Spleen (tissue), 13 donors: ENCODE measurements at places on chromosomes 13 and 19. TPM values are rescaled to one million over a fixed set of nuclear protein-coding genes. Genes with fewer than 3 reads are reported as not detected.

GRCh38 chr13:48585456-48585840 lies 52.6 kb upstream of the RCBTB2 start:
- H3K4me1 ChIP-seq = peaks cover 17% of the 10 kb centered on the region
- no peaks in the 10 kb centered on the region for H3K36me3 ChIP-seq
- DNase-seq = no peak
- no peak overlapping the region for H3K4me3 ChIP-seq
- H3K27me3 ChIP-seq = no peaks in the 10 kb centered on the region

- H3K36me3 ChIP-seq = no peaks in the 10 kb centered on the region
- H3K4me3 ChIP-seq = no peak overlapping the region
- H3K27ac ChIP-seq = no peak overlapping the region
- no peaks in the 10 kb centered on the region for H3K27me3 ChIP-seq
- H3K4me1 ChIP-seq = no peaks in the 10 kb centered on the region
- no peak for DNase-seq
These were observed 2506.4 kb downstream of the PCDH9 start for GRCh38 chr13:64723724-64724123.

- no peak for DNase-seq
- H3K4me1 ChIP-seq = peaks cover 44% of the 10 kb centered on the region
- peaks cover 62% of the 10 kb centered on the region for H3K36me3 ChIP-seq
- no peaks in the 10 kb centered on the region for H3K27me3 ChIP-seq
- H3K4me3 ChIP-seq = peak overlapping the region; percentile 92
- H3K27ac ChIP-seq = peak overlapping the region; percentile 95
These were observed 471 bp upstream of the ERVK3-1 start for GRCh38 chr19:58304748-58305064.

GRCh38 chr13:51861723-51862300 lies at the start of gene CCDC70:
Gene CCDC70 (plus strand): TSS chr13:51861969. CDS start chr13:51865412, 3,443 bp downstream.
- no peaks in the 10 kb centered on the region for H3K27me3 ChIP-seq
- H3K36me3 ChIP-seq = no peaks in the 10 kb centered on the region
- no peak within 1 kb of the TSS for H3K4me3 ChIP-seq
- H3K4me1 ChIP-seq = no peaks in the 10 kb centered on the region
- no peak within 1 kb of the TSS for H3K27ac ChIP-seq

- DNase-seq = no peak
- H3K27me3 ChIP-seq = no peaks in the 10 kb centered on the region
- peak overlapping the region; percentile 73 for H3K4me3 ChIP-seq
- peak overlapping the region; percentile 92 for H3K27ac ChIP-seq
These were observed 615 bp upstream of the PSMC4 start for GRCh38 chr19:39970425-39970674.

GRCh38 chr19:28640506-28640905 lies 572.4 kb downstream of the UQCRFS1 start:
- H3K27me3 ChIP-seq = no peaks in the 10 kb centered on the region
- DNase-seq = no peak
- no peaks in the 10 kb centered on the region for H3K36me3 ChIP-seq
- H3K4me3 ChIP-seq = no peak overlapping the region
- no peak overlapping the region for H3K27ac ChIP-seq

DNA sequence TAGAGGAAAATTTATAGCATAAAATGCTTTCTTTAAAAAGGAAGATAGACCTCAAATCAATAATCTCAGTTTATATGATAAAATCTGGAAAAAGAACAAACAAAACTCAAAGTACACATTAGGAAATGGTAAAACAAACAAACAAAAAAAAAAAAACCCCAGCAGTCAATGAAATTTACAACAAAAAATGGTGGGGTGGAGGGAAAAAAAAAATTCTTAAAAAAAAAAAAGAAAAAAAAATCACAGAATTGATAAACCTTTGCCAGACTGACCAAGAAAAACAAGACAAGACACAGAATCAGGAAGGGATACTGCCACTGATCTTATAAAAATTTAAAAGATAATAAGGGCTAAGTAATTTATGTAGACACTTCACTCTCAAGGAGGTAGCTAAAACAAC lies 11.2 kb downstream of the TUBGCP3 start:
- no peaks in the 10 kb centered on the region for H3K27me3 ChIP-seq
- no peaks in the 10 kb centered on the region for H3K36me3 ChIP-seq
- no peak for DNase-seq
- H3K4me1 ChIP-seq = peaks cover 41% of the 10 kb centered on the region
- H3K27ac ChIP-seq = no peak overlapping the region

PRTN3 gene
- total RNA-seq = 30.5 TPM

DNA sequence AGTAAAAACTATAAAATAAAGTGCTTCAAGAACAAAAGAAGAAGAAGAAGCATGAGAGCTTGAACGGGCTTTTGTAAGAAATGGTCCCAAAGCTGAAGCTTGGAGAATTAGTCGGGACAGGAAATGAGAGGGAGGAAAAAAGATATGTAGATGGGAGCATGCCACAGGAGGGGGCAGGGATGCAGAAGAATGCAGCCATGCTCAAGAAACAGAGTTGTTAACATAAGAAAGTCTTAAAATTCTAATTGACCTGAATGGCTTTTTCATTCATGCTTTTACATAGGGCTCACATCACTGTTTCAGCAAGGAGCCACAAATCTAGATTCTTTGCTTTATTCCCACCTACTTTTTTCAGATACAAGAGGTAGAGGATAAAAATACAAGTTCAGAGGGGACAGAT lies 27.7 kb upstream of the NBEA start:
- no peaks in the 10 kb centered on the region for H3K4me1 ChIP-seq
- H3K4me3 ChIP-seq = no peak overlapping the region
- H3K27ac ChIP-seq = no peak overlapping the region
- no peak for DNase-seq

DNA sequence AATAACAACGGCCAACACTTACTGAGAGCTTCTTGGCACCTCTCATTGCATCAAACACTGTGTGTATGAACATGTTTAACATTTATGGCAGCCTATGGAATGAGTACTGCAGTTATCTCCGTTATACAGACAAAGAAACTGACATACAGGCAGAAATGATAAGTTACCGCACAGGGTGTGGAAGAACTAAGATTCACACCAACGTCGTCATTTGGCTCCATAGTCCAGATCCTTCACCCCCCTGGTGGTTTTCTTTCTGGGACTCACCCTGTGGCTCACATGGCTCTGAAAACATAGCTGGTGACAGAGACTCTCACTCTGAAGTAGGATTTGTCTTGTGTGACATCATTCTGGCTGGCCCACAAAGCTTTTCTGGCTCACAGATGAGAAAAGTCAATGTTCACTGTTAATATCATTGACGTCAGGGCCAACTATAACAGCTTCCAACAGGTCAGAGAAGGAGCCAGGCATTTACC lies 230.1 kb downstream of the DLEU7 start:
- no peaks in the 10 kb centered on the region for H3K36me3 ChIP-seq
- H3K4me1 ChIP-seq = peaks cover 6% of the 10 kb centered on the region
- H3K4me3 ChIP-seq = no peak overlapping the region
- H3K27ac ChIP-seq = no peak overlapping the region
- no peaks in the 10 kb centered on the region for H3K27me3 ChIP-seq
